GM12865 (cell line): ENCODE measurements at places on chromosomes 1 and 21.

DNA sequence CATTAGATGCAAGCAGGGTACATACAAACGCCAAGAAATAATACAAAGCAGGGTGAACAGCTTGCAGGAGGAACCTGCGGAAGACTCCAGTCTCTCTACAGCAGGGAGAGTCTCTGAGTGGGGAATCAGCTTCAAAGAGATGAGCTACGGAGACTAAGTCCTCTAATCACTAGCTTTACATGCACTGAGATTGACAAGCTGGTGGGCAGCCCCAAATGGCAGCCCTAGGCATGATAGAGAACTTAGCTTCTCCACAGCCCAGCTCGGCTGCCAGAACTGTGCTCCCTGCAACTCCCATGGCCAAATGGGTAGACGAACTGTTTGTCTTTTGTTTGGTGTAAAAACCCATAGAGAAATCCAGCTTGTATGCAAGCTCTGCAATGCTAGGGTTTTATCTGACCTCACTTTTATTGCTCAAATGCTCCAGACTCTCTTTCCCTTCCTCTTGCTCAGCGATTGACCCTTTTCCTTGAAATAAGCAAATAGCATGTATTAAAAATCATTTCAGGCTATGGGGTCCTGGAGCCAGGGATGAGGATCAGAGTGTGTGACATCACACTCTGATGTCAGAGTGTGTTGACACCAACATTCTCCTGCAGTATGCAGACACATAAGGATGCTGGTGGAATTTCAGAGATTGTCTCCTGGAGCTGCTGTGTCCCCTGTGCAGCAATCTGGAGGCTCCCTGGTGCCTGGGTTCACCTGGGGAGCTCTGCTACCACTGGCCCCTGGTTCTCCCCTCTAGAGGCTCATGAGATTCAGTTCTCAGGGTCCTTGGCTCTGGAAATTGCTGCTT, 238.5 kb downstream of the TTLL7 start:
- no peak for DNase-seq

- no peak for DNase-seq
Observed at GRCh38 chr1:40362699-40363098, 10.8 kb upstream of the SMAP2 start.

GRCh38 chr1:41582351-41582750, 97.9 kb upstream of the EDN2 start:
- DNase-seq = no peak

DNA sequence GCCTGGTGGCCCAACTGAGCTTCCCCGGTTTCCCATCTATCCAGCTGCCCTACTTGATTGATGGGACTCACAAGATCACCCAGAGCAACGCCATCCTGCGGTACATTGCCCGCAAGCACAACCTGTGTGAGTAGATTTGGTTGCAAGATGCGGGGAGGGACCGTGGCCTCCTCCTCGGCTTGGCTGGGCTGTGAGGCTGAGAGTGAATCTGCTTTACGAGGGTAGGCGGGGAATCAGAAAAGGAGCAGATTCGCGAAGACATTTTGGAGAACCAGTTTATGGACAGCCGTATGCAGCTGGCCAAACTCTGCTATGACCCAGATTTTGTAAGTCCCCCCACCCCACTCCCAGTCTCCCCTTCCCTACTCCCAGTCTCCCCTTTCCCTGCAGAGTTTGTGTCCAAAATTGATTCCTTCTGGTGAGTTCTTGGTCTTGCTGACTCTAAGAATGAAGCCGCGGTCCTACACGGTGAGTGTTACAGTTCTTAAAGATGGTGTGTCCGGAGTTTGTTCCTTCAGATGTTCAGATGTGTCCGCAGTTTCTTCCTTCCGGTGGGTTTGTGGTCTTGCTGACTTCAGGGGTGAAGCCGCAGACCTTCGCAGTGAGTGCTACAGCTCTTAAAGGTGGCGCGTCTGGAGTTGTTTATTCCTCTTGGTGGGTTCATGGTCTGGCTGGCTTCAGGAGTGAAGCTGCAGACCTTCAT, 1.5 kb downstream of the GSTM2 start:
- no peak for DNase-seq

DNA sequence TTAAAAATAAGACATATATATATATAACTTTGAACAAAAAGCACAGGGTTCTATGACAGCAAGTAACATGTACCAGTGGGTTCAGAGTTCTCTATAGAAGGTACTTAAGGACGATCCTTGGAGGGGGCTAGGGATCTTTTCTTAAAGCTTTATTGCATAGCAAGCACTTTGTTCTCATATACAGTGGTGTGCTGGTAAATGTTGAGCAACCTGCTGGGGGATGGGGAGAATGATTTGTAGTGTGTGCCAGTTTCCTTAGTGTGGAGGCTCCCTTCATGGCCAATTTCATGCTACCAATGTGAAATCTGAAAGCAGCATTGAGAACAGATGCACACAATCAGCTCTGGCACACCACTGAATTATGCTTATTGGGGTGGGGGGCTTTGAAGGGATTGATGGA, 69.5 kb upstream of the NFASC start:
- no peak for DNase-seq

GRCh38 chr1:205229399-205229871, 1.7 kb downstream of the TMCC2 start:
- DNase-seq = peak; percentile 86

- DNase-seq = no peak
Observed at GRCh38 chr1:198577444-198577843, 37.0 kb upstream of the ATP6V1G3 start.

GRCh38 chr1:98426092-98426491, 235.4 kb upstream of the SNX7 start:
- DNase-seq = no peak

DNA sequence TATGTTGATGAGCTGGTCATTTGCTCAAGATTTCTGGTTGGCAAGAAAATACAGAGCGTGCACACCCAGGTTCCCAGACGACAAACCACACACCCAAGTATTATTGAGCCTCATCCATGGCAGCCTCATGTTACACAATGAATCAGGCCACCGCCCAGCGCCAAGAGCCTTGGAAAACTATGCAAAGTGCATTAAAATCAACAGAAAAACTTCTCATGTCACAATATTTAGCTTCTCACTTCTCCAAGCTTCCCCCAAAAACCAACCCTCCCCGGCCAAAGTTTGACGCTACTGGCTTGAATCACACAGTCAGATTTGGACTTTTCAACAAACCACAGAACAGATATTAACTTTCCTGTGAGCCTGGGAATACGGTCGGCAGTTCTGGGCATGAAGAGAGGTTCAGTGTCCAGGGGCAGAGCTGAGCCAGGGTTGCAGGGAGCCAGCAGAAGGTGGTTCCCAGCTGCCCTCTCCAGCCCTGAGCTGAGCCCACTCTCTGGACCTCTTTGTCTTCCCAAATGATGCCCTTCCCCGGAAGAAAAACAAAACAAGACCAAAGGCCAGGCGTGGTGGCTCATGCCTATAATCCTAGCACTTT, 71.1 kb downstream of the SETD4 start:
- no peak for DNase-seq

- no peak for DNase-seq
Observed at GRCh38 chr21:35346697-35347096, 297.6 kb upstream of the RUNX1 start.

GRCh38 chr1:108750476-108751181, 4.2 kb downstream of the STXBP3 start:
- no peak for DNase-seq

DNA sequence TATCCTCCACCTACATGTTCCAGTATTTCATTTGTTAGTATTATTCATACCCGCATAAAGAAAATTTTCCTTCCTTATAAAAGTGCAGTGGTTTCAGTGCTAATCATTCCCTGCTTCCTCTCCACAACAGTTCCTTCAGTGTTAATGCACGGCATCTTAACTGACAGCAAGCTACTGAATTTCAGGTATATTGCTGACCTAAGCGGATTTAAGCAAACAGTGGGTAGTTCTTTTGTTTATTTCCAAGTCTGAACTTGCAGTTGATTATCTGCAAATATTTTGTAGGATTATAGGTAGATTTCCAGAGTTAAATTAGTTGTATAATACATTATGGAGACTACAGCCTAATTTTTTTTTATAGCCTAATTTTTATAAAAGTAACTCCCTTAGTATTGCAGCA, 15.1 kb upstream of the DR1 start:
- no peak for DNase-seq

DNA sequence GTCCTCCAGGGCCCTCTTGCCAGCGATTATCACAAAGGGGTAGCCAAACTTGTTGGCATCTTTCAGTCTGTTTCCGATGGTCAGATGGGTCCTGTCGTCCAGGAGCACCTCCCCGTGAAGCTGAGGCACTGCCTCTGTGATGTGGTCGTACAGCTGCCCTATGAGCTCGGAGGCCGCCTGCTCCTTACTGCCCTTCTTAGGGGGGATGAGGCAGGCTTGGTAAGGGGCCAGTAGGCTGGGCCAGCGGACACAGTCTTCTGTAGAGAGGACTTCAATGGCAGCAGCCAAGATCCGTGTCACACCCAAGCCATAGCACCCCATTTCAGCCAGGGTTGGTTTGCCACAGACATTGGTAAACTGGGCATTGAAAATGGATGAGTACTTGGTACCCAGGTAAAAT, 6.5 kb downstream of the PARS2 start:
- no peak for DNase-seq

DNA sequence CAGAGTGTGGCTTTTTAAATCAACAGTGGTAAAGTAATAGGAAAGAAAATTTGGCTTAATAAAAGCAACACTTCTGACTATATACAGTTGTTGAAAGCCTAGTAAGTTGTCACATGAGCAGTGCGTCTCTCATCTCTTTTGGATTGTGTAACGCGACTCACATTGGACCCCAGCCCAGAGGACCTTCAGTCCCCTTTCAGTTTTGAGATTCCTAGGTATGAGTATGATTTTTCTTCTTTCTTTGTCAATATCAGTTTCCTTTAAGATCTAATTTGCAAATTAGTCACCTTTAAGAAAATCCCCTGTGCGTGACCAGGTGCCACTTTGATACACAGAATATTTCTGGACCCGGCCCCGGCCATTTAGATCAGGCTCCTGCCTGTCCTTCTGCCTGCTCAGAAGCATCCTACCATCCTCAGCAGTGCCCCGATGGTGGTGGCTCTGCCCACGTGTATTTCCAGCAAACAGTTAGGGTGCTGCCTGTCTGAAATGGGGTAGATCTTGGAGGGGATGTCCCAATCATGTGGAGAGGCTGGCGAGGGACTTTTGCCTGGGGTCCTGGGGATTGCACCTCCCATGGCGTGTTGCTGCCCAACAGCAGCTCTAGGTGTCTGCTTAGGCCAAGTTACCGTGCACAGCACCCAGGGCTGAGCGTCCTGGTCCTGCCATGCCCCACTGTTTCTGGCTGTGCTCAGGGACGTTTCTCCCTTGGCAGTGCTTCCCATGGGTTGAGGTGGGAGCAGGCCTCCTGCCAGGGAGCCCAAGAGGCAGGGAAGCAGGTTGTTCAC, 21.1 kb downstream of the SNAP47 start:
- DNase-seq = peak; percentile 33

DNA sequence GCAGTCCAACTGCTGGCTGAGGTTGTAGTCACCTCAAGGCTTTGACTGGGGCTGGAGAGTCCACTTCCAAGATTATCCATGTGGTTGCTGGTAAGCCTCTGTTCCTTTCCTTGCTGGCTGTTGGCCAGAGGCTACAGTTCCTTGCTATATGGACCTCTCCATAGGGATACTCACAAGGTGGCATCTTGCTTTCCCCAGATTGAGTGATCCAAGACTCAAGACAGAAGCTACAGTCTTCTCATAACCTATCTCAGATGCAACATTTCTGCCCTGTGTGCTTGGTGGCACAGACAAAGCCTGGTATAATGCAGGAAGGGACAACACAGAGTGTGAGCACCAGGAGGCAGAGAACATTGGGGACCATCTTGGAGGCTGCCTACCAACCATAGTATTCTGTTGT, 111.8 kb downstream of the FNBP1L start:
- DNase-seq = no peak

DNA sequence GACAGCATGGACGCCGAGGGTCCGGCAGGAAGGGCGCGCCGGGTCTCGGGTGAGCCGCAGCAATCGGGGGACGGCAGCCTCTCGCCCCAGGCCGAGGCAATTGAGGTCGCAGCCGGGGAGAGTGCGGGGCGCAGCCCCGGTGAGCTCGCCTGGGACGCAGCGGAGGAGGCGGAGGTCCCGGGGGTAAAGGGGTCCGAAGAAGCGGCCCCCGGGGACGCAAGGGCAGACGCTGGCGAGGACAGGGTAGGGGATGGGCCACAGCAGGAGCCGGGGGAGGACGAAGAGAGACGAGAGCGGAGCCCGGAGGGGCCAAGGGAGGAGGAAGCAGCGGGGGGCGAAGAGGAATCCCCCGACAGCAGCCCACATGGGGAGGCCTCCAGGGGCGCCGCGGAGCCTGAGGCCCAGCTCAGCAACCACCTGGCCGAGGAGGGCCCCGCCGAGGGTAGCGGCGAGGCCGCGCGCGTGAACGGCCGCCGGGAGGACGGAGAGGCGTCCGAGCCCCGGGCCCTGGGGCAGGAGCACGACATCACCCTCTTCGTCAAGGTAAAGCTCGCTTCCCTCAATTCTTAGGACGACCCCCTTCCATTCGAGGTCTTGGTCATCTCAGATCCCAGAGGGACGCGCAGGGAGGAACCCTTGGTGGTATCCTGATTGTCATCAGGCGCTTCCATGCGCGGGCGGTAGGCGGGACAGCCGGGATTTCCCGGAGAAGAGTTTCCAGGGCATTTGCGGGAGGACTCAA, 1.6 kb downstream of the CLIC6 start:
- peak; percentile 59 for DNase-seq
